Right cardiac atrium (tissue), 5 donors: ENCODE measurements at places on chromosomes 11 and 22. TPM values are rescaled to one million over a fixed set of nuclear protein-coding genes. Genes with fewer than 3 reads are reported as not detected.

The SPI1 gene
- polyA plus RNA-seq: 5.9 TPM

The DDX10 gene
- polyA plus RNA-seq: 13.2 TPM

The CFAP300 gene
- 1.1 TPM for polyA plus RNA-seq

The BDNF gene
- 0.05 TPM for polyA plus RNA-seq

The NCAM1 gene
- polyA plus RNA-seq: 87.9 TPM

The RGL4 gene
- polyA plus RNA-seq: 0.45 TPM

The ESAM gene
- polyA plus RNA-seq: 51.8 TPM

The TMPRSS5 gene
- 1.6 TPM for polyA plus RNA-seq

The MUS81 gene
- polyA plus RNA-seq: 44.7 TPM

The LMO2 gene
- polyA plus RNA-seq: 10.0 TPM

The CD3G gene
- polyA plus RNA-seq: 0.02 TPM

The CREB3L1 gene
- polyA plus RNA-seq: 15.2 TPM

The TYR gene
- polyA plus RNA-seq: not detected

The HBD gene
- not detected for polyA plus RNA-seq

The SMTNL1 gene
- not detected for polyA plus RNA-seq

The HEPN1 gene
- not detected for polyA plus RNA-seq

The GLYATL2 gene
- 0.16 TPM for polyA plus RNA-seq

The UPK2 gene
- polyA plus RNA-seq: not detected

The XPNPEP3 gene
- polyA plus RNA-seq: 7.1 TPM

The DKK3 gene
- 2,307 TPM for polyA plus RNA-seq

The TNNI2 gene
- polyA plus RNA-seq: not detected
